Activated naive CD4-positive, alpha-beta T cell treated with Interleukin-2 at 50 U/mL for 16 hours (primary cell): ENCODE measurements at places on chromosomes 7 and 10.

DNA sequence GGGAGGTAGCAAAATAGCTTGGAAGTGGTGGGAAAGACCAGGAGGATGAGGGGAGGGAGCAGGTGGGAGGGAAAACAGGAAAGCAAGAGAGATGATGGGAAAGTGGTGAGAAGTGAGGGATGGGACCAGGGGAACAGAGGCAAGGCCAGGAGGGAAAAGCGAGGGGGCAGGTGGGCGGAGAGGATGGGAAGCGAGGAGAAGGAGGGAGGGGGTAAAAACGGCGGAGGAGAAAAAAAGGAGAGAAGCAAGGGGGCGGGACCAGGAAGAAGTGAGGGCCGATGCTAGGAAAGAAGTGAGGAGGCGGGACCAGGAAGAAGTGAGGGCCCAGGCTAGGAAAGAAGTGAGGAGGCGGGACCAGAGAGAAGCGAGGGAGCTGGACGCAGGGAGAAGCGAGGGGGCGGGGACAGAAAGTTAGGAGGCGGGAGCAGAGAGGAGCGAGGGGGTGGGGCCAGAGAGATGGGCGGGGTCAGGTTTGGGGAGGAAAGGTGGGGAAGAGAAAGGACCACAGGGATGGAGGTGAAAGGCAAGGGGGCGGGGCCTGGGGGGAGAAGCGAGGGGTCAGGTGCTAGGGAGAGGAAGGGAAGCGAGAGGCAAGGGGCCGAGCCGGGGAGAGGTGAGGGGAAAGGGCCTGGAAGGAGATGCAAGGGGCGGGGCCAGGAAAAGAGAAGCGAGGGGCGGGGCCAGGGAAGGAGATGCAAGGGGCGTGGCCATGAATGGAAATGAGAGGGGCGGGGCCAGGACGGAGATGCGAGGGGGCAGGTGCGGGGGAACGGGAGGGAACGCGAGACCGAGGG is 984 bp downstream of the SMURF1 start:
- DNase-seq, result peak; percentile 88

DNA sequence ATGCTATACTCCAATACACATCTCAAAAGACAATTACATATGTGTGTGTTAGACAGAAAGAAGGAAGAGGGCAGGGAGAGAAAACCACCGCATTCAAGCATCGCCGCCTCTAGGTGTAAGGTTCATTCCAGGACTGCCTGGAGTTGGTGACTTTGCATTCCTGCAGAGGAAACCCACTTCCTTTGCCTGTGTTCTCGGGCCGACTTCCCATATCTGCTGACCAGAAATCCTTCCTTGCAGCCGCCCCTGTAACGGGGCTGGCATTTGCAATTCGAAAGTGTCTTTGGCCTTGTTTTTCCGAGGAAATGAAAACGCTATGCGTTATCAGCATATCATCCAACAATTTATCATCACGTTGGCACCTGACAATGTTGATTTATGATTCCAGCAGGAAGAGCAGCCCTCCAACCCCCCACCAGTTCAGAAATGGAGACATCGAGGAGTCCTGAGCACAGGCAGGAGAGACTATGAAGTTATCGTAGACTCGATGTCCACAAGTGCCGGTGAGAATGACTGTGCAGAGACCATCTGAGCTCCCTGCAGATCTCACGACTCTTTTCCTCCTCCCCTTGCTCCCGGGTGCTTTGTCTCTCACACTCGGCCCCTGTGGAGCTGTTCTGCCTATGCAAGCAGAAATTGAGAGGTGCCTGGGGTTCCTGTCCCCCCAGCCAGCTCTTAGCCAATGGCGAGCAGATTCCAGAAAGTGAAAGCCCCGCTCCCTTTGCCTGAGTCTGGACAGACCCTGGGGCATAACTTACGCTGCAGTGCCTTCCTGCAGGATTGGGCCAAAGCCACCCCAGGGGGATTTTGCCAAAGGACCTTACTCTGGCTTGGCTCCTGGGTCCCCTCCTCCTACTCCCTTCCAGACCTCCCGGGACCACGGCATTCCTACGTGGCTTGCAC is 68.9 kb upstream of the FOXK1 start:
- DNase-seq, result no peak

DNA sequence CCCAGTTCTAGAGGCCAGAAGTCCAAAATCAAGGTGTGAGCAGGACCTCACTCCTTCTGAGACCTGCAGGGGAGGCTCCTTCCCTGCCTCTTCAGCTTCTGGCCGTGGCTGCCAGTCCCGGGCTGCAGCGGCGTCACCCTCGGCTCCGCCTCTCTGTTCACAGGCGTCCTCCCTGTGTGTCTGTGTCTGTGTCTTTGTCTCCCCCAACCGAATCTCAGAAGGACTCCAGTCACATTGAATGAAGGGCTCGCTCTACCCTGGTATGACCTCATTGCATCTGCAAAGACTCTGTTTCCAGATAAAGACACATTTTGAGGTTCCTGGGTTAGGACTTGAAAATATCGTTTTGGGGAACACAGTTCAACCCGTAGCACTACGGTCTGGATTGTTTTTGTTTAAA is 33.1 kb upstream of the GALNT11 start:
- DNase-seq, result peak; percentile 16

- no peak for DNase-seq
Measured at GRCh38 chr10:121102706-121103105, 251.5 kb downstream of the WDR11 start.

DNA sequence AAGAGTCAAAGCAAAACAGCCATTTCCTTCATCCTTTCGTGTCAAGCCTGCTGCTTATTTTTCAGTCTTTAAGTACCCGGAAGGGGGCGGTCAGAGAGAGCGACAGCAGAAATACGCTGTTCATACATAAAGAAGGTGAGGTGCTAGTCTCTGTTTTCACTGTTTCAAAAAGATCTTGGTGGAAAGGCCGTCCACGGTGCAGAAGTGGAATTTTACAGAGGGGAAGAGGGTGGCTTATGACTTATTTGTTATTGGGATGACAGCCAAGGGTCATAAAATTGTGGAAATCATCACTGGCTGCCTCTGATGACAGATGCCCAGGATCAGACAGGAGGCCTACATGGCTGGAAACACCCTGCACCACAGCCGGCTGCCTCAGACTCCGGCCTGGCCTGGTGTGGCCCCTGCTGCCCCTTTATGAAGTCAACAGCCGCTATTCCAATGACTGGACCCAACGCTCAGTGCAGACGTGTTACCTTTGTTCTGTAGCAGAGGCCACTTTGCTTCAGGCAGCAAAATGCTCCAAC is 57.0 kb downstream of the HIPK2 start:
- no peak for DNase-seq

DNA sequence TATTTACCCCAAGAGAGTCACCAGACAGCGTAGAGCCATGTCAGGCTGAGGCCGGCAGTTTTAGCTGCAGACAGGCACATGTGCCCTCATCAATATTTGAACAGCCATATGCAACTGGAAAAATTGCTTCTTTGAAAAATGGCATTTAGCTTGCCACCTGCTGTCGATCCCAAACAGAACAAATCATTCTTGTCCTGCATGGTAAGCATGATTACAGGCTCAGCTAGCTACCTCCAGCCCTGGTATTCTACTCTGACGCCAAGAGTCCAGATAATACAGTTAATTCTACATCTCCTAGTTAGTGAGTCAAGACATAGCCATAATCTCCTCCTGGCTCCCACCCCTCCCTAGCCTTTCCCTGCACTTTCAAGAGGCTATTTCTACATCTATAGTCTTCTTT is 7.7 kb downstream of the CREB3L2 start:
- no peak for DNase-seq

- no peak for DNase-seq
Measured at GRCh38 chr10:72263613-72264241, 10.0 kb upstream of the DDIT4 start.

DNA sequence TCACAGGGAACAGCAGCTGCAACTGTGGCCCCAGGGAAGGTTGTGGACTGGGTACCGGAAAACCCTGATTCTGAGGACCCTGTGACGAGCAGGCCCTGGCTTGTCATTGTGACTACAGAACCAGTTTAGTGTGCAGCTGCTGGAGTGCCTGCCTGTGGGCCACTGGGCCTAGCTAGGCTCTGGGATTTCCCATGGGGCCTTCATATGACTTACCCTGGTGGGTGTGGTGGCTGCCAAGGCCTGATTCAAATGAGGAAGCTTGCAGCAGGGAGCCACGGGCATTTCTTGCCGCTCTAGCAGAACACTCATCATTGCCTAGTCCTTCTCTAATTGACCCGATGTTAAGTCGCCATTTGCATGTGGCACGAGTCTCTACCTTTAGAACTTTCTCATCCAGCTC is 14.7 kb upstream of the CAMK2G start:
- DNase-seq, result peak; percentile 34

GRCh38 chr7:34453150-34453549 is 204.9 kb upstream of the NPSR1 start:
- no peak for DNase-seq

GRCh38 chr10:110802090-110802489 is 69.6 kb upstream of the PDCD4 start:
- DNase-seq, result no peak

GRCh38 chr10:100600218-100600617 is 64.5 kb downstream of the HIF1AN start:
- no peak for DNase-seq

DNA sequence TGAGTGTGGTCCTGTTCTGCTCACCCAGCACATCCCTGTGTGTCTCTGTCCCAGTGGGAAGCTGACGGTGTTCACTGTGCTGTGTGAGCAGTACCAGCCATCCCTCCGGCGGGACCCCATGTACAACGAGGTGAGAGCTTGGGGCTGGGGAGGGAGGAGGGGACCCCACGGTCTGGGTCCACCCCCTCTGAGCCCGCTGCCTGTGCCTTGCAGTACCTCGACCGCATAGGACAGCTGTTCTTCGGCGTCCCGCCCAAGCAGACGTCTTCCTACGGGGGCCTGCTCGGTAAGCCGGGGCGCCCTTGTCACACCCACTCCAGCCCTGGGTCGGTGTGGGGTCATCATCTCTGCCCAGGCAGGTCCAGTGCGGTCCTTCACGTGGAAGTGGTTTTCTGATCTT is 17.3 kb downstream of the GET4 start:
- DNase-seq, result no peak

GRCh38 chr10:92177546-92177945 is 113.3 kb downstream of the CPEB3 start:
- no peak for DNase-seq

- DNase-seq, result no peak
Measured at GRCh38 chr7:114419441-114420272, 5.0 kb downstream of the FOXP2 start.

GRCh38 chr7:70660154-70660818 is 471.7 kb upstream of the GALNT17 start:
- peak; percentile 17 for DNase-seq

DNA sequence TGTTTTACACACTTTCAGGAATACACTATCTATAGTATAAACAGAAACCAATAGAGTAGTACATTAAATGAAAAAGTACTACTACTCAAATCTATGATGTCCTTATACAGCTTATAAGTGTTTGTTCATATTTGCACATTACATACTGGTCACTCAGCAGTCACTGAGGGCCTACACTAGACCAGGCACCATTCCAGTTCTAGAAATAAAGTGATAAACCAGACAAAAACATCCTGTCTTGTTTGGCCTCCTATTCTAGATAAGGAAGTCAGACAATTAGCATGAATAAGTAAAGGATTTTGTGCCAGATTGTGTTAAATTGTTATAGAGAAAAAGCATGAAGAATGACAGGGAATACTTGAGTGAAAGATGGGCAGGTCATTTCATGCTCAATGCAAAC is 219.0 kb downstream of the CRPPA start:
- no peak for DNase-seq

DNA sequence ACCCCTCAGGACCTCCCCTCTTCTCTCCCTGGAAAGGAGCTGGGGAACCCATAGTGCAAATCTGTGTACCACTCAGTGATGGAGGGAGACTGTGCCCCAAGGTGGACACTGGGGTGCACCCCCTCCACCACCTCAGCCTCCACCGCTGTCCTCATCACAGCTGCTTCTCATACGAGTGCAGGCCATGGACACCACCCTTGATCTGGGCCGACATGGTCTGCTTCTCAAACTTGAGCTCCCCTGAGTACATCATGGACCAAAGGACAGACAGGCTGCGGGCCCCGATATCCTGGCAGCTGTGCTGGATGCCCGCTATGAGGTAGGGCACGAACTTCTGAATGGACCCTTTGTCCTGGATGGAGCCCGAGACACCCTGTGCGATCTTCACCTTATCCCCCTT is 142.6 kb upstream of the KCNMA1 start:
- no peak for DNase-seq

- DNase-seq, result no peak
Measured at GRCh38 chr10:75959912-75960311, 528.5 kb downstream of the LRMDA start.

DNA sequence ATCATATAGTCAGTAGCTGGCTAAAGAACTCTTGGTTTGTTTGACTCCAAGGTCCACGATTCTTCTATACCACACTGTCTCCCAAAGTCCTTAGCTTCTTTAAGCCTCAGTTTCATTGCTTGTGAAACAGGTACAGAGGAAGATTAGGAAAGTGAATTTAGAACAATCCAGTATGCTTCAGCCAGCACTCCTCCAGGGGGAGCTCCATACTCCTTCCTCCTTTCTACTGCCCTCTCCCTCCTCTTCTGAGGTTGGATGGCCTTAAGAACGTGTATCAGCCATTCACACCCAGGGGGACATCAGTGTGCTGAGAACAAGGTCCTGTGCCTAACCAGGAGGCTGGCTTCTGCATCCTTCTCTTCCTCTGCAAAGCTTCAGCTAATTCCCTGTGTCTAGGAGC is 54.8 kb upstream of the CALD1 start:
- DNase-seq, result no peak

DNA sequence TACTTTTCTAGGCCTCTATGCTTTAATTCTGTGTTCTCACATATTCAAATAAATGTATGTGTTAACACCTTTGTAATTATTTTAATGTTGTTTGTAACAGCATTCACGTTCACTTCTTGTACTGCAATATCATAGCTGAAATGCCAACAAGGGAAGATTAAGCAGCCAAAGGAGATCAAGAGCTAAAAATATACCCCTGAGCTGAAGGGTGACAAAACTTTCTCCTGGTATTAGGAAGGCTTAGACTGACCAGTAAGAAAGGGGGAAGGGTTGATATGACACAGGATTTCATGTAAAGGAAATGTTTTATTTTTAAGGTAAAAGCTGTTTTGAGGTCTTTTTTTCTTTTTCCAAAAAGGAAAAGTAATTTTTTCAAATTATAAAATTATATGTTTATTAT is 40.4 kb upstream of the VDAC2 start:
- no peak for DNase-seq

DNA sequence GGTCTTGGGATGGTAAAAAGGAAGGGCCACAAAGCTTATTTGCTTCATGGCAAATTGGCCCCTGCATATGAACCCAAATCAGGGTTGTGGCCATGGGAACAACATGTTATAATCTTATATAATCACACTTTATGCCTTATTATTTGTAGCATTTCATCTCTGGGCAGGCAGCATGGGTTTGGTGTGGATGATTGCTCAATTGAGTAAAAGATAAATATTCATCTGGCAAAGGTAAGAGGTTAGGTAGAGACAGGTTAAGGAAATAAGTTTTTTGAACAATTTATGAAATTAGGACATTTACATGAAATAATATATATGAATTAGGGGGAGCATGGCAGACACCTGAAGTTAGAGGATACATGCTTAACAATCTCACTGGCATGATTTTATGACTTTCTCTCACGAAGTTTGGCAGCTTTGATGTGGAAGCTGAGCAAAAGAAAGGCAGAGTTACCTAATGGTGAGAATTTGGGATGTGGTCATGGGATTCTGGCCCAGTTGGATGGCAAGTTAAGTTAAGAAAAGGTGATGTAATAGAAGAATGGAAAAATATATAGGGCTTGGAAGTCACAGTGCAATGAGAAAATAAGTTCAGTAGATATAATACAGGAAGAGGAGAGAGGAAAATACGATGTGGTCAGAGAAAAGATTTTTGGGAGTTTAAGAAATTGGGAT is 88.1 kb upstream of the FAM3C start:
- DNase-seq, result no peak
